ENCODE measurements at places on chromosomes 6 and 20.

- no peak for DNase-seq
These were observed 61.0 kb downstream of the TCP11 start for GRCh38 chr6:35080016-35080680.

- DNase-seq, result no peak
These were observed 141.5 kb downstream of the ATXN1 start for GRCh38 chr6:16619777-16620176.

DNA sequence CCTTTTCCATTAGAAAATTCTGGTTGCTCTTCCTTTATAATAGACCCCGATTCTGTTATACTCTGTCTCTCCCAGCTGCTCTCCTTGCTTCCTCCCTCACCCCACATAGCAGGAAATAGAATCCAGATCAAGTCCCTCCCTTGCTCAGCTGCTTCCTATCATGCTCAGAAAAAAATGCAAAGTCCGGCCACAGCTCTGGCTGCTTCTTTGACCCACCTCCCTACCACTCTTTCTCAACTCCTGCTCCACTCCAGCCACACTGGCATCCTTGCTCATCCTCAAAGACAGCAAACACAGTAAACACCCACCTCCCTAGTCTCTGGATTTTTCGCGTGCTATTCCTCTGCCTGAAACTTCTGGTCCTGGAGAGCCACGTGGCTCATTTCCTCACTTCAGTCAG lies 9.1 kb upstream of the SLC22A16 start:
- no peak for DNase-seq

DNA sequence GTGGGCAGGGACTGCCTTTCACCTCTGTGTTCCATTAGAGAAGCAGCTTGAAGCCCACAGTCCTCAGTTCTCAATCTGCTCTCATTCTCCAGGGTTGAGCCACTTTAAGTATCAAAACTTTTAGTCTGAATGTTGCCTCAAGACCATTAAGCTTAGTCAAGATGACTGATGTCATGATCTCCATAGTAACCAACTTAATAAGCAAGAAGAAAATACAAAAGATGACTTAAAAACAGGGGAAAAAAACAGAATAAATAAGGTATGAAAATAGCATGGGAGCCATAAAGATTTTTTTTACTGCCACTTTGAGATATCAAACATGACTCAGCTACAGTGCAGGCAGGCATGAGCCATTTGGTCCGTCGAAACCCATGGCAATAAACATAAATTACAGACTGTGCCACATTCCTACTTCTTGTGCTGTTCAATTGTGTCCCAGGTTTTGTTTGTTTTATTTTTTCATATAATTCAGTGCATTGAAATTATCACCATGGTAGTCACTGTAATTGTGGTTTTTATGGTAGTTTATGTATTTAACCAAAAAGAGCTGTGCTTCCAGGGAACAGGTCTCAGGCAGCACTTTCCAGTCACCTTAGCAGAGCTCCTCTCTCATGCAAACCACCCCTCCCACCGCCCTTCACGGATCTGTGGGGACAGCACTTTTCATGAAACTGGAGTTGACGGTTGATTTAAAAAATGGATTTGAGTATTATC lies 156.5 kb upstream of the INSM1 start:
- DNase-seq, result no peak

- no peak for DNase-seq
These were observed 736.9 kb upstream of the MARCKS start for GRCh38 chr6:113120224-113120581.

- DNase-seq, result no peak
These were observed 106.5 kb downstream of the THEMIS start for GRCh38 chr6:127794405-127794804.

GRCh38 chr20:59831916-59832270 lies 101.5 kb downstream of the SYCP2 start:
- no peak for DNase-seq

GRCh38 chr6:102812242-102812641 lies 1418.7 kb downstream of the GRIK2 start:
- DNase-seq, result no peak

DNA sequence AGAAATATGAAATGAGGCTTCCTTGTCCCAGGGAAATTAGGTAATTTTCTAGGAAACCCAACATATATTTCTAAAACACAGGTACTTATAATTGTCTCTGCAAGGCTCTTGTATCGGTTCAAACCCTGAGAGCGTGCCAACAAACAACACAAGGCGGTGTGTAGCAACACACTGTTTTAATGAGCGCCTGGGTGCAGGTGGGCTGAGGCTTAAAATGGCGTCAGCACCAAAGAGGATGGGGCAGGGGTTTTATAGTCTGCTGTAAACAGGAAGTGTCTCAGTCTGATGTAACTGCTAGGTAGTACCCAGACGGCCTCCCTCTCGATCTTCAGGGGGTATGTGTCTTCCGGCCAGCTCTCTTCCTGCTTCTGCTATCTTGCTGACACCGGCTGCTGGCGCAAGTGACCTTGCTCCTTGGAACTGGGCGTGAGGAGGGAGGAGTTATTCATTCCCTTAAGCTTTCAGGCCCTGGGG lies 69.7 kb downstream of the EPB41L2 start:
- DNase-seq, result no peak

GRCh38 chr6:4191271-4191721 lies 55.9 kb upstream of the ECI2 start:
- no peak for DNase-seq

- DNase-seq, result no peak
These were observed 1193.4 kb upstream of the MAP3K7 start for GRCh38 chr6:91780270-91780669.

DNA sequence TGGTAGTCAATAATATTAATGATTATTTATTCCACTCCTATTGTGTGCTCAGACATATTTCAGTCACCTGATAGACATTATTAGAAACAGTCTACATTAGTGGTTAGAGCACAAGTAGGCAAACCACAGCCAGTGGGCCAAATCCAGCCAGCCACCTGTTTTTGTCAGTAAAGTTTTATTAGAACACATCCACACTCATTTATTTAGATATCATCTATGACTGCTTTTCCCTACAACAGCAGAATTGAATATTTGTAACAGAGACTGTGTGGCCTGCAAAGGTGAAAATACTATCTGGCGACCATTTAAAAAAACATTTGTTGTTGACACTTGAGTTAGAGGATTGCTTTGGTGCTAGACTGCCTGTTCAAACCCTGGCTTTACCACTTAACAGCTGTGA lies 220.0 kb upstream of the ZFP64 start:
- no peak for DNase-seq

DNA sequence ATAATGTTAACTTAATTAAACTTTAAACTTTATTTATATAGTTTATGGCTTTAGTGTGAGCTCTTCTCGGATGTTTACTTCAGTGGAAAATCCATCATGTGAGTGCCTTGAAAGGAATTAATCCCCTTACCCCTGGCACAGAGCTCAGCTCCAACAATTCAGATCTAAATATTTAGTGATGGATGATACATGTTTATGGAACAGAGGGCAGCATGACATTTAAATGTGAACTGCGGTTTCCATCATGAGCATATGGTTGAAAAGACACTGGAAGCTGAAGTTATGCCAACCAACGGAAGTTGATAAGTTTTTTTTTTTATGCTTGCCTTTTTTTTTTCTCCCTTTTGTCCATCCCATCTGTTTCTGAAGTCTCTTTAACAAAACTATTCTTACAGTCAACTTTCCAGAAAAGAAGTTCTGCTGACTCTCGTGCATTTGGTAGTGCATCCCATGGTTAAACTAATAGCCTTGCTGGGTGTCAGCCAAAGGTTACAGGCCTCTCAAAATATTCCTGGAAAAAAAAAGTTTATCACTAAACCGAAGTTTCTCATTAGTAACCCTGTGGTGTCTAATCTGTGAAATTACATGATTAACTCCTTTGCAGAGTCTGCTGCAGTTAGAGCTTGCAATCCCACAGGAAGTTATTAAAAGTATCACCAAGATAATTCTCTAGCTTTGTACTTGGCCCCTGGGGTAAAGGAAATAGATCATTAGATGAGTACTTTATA lies 243.9 kb upstream of the TCF21 start:
- no peak for DNase-seq

DNA sequence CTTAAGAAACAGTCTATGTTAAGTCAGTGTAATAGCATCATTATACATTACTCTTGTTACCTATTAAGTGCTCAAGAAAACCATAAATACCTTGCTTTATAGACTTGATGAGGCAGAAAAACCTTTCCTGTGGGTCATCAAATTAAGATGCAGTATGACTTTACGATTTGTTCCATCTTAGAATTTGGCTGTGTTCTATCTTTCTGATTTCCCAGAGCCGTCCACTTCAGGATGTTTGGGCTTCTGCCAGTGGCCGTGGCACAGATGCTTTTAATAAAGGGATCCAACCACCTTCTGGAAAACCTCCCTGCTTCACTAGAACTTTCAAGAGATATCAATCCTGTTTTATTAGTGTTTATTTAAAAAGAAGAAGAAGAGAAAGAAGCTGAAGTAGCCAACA lies 71.2 kb downstream of the PDE7B start:
- no peak for DNase-seq

- DNase-seq, result no peak
These were observed 97.6 kb downstream of the FIG4 start for GRCh38 chr6:109788687-109789086.

- DNase-seq, result no peak
These were observed 42.3 kb downstream of the IL20RA start for GRCh38 chr6:137002505-137002904.

DNA sequence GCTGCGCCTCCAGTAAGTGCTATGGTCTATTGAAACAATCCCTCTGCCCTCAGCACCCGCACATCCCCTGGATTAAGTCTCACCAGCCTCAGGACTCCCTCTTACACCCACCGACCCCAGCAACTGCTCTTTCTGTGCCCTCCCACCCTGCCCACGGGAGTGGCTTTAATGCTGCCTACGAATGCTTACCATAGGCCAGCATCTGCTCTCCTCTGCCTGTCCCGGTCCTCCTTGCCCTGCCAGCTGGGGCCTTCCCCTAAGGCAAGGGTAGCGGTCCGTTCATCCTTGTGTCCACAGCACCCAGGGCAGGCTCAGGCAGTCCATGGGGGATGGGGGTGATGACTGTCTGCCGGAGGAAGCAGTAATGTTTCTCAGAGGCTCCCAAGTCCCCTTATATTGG lies 4.1 kb downstream of the EBF4 start:
- no peak for DNase-seq

DNA sequence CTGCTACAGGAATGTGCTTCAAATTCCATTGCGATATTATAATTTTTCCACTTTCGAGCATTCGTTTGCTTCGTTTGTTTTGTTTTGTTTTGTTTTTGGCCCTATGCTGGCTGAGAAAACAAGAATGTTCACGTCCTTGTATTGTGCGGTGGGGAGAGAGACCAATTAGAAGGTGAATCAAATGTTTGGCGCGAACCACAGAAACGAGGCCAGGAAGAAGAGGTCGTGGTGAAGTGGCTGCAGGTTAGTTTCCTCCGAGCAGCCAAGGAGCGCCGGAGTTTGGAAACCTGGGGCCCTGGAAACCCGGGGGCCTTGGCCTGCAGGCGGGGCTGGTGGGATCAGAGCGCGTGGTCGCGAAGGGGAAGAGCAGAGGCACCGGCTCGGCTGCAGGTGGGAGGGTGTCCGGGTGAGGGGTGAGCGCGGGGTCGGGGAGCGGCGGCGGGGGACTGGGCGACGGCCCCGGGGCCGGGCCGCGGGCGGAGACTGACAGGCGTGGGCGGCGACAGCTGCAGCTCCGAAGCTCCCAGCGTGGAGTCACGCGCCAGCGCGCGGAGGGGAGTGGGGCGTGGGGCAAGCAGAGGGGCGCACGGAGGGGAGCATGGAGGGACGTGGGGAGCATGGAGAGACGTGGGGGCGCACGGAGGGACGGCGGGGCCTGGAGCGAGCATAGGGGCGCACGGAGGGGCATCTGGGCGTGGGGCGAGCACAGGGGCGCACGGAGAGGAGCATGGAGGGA lies 141.5 kb upstream of the PDE10A start:
- DNase-seq, result no peak

- no peak for DNase-seq
These were observed 33.3 kb upstream of the THBS2 start for GRCh38 chr6:169286961-169287360.

DNA sequence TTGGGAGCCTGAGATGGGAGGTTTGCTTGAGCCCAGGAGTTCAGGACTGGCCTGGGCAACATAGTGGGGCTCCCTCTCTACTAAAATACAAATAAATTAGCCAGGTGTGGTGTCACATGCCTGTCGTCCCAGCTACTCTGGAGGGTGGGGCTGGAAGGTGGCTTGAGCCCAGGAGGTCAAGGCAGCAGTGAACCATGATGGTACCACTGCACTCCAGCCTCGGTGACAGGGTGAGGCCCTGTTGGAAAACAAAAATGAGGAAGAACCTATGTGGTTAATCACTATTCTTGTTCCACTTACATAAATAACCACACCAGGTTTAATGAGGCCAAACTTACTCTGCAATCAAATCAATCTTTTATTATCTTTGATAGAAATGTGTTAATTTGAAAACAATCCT lies 5.4 kb downstream of the PPDPF start:
- no peak for DNase-seq

GRCh38 chr20:10553326-10553984 lies 118.3 kb downstream of the SLX4IP start:
- no peak for DNase-seq

DNA sequence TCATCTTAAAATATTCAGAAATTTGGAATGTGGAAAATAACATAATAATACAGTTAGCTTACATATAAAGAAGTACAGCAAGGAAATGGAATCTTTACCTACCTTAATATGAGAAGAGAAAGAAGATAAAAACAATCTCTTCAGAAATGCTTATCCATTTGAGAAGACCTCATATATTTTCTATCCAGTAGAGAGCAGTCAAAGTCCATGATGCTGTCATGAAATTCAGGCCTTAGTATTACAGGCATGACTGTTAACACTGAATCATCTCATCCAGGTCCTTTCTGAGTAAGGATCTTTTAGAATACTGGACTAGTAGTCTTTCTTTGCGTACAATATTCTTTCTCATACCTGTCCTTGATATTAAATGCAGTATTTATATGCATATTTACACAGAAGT lies 713.4 kb downstream of the CD109 start:
- no peak for DNase-seq

- no peak for DNase-seq
These were observed 7.7 kb downstream of the AKAP12 start for GRCh38 chr6:151247490-151247889.

- DNase-seq, result no peak
These were observed 295.8 kb downstream of the EPHA7 start for GRCh38 chr6:93123585-93123984.

GRCh38 chr20:11394145-11394833 lies 523.4 kb upstream of the BTBD3 start:
- DNase-seq, result no peak

GRCh38 chr6:126145351-126145750 lies 159.0 kb downstream of the TRMT11 start:
- no peak for DNase-seq

GRCh38 chr6:5276581-5276980 lies 15.3 kb downstream of the FARS2 start:
- DNase-seq, result no peak

- no peak for DNase-seq
These were observed 97.9 kb downstream of the ID4 start for GRCh38 chr6:19934996-19935591.

DNA sequence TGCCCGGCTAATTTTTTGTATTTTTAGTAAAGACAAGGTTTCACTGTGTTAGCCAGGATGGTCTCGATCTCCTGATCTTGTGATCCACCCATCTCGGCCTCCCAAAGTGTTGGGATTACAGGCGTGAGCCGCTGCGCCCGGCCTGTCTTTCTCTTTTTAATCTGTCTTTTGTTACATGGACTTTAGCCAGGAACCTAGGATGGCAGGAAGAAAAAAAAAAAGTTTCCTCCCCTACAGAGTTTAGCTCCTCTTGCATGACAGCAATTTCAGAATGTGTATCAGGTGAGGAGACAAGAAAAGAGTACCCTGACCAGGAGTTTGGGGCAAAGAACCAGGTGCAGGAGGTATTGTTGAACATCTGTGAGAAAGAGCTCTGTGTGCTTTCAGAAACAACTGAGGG lies 21.4 kb upstream of the TXLNB start:
- DNase-seq, result no peak

GRCh38 chr6:21529431-21529830 lies 64.1 kb upstream of the SOX4 start:
- no peak for DNase-seq
